ENCODE measurements at places on chromosomes 13 and 19.

- DNase-seq = no peak
These were observed 14.1 kb downstream of the CARM1 start for GRCh38 chr19:10885201-10886169.

DNA sequence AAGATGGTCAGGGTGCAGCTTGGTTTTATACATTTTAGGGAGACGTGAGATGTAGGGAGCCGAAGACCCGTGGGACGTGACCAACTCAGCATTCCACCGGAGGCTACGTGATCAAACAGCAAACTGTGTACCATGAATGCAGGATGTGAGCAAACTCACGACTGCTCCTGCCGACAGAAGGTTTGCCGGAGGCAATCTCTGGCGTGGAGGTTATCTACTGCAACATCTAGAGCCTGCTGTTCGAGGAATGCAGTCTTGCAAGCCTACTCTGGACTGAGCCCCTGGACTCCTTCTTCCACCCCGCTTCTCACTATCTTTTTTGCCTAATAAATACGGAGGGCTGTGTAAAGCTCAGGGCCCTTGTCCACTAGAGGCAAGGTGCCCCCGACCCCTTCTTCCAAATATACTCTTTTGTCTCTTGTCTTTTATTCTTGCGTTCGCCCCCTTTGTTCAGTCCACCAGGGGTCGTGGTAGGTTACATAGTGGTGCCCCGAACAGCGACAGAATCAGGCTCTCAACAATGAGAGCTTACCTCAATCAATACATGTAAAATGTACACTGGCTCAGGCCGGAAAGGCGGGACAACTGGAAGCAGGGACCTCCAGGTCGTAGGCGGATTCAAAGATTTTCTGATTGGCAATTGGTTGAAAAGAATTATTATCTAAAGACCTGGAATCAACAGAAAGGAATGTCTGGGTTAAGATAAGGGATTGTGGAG lies 8.9 kb upstream of the OR1I1 start:
- DNase-seq = no peak

DNA sequence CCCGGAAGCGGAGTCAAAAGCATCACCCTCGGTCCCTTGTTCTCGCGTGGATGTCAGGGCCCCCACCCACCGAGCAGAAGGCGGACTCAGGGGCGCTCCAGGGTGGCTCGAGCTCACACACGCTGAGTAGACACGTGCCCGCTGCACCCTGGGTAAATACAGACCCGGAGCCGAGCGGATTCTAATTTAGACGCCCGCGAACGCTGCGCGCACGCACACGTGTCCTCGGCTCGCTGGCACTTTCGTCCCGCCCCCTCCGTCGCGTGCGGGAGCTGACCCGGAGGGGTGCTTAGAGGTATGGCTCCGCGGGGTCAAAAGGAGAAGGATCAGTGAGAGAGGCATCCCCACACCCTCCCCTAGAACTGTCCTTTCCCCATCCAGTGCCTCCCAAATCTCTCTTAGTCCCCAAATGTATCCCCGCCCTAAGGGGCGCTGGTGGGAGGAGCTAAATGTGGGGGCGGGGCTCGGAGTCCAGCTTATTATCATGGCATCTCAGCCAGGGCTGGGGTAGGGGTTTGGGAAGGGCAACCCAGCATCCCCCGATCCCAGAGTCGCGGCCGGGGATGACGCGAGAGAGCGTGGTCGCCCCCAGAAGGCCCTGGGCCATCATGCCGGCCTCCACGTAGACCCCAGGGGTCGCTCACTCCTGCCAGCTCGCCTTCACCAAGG lies 451 bp upstream of the ICAM5 start:
- DNase-seq = peak; percentile 64

DNA sequence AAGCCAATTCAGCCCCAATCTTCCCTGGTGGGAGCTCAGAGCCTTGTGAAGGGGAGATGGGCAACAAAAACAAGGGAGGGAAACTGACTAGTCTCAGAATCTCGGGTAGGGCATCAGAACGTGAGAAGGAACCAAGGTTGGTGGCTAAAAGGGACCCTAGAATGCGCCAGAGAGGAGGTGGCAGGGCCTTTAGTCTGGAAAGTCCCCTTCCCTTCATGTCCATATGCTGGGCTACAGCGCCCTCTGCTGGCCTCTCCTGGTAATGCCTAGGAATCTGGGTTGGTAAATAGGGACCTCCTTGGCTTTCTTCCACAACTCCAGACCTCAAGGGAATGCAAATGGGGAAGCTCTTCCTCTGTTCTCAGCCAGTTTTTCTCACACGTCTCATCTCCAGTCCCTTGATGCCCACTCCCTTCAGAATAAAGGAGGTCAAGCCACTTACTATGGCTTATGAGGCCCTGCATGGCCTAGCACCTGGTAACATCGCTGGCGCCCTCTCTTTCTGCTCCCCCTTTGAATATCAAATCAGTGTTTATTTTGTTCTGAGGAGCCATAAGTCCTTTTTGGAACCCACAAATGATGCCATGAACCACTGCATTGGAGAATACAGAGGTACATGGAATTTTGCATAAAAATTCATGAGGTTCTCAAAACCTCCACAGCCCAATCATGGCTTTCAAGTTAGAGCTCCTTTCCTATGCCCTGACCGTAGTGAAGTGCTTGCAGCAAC lies 1.4 kb upstream of the CCDC97 start:
- DNase-seq = peak; percentile 97

GRCh38 chr13:78035500-78035899 lies 116.9 kb upstream of the EDNRB start:
- no peak for DNase-seq

DNA sequence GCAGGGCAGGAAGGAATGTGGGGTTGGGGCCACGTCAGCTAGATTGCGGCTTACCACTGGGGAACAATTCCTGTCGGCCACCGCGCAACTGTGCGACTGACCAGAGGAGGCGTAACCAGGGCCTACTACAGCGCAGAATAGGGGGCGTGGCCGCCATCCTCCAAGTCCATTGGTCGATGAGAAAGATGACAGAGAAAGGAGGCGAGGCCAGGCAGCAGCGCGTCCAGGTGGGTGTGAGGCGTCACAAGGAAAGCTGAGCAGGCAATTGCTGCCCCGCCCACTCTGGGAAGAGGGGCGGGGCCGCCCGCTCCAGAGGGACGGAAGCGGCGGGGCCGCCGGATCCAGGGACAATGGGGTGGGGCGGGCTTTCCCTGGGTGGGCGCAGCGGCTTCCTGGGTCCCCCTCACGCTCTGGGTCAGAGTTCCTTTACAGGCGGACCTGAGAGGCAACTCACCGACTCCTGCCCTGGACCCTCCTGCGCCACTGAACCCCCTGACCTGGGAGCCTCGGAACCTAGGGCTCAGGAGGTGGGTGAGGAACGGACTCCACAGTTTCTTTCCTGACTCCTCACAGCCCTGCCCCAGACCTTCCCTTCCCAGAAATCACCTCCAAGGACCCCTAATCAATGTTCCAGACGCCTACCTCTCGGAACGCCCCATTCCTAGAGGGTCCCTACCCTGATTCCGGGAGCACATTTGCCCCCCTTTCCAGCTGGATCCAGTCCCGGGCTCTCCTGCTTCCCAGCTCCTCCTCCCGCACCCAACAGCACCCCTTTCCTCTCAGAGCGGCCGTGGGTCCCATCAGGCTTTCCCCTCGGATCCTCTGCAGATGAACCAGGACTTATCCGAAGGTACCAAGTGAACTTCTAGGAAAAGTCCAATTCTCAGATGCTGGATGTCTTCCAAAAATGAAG lies 101.5 kb upstream of the ZNF492 start:
- DNase-seq = no peak

- no peak for DNase-seq
These were observed 68.9 kb downstream of the ITGBL1 start for GRCh38 chr13:101521371-101521770.

Data from activated CD4-positive, alpha-beta T cell treated with anti-CD3 and anti-CD28 coated beads, Interleukin-2, amount 50 U/mL, for 1 hour (primary cell).